Vein endothelial cell (primary cell): ENCODE measurements at places on chromosomes 12 and 14. TPM values are rescaled to one million over a fixed set of nuclear protein-coding genes. Genes with fewer than 3 reads are reported as not detected.

The ZNF410 gene
- total RNA-seq, result 52.9 and 62.5 TPM in 2 replicates

The FOXA1 gene
- total RNA-seq, result 0.33 TPM in 1 of 2 replicates, not detected in the other

The RD3L gene
- total RNA-seq, result not detected in 2 replicates

The TAS2R30 gene
- total RNA-seq, result 5.6 and 6.5 TPM in 2 replicates

The ZNF384 gene
- total RNA-seq, result 30.2 and 31.4 TPM in 2 replicates

The CIROP gene
- not detected in 2 replicates for total RNA-seq

The NID2 gene
- total RNA-seq, result 31.7 and 156 TPM in 2 replicates

The SPATS2 gene
- 50.6 and 61.0 TPM in 2 replicates for total RNA-seq

The MAP3K9 gene
- 0.57 and 0.65 TPM in 2 replicates for total RNA-seq

The RNU6-8 gene
- total RNA-seq, result not detected in 2 replicates

The DEGS2 gene
- under 0.01 and 0.10 TPM in 2 replicates for total RNA-seq

The TBC1D30 gene
- total RNA-seq, result 14.0 and 20.1 TPM in 2 replicates
